A172 (cell line): ENCODE measurements at places on chromosomes 7 and 10.

GRCh38 chr7:74280985-74281384 is 8.2 kb upstream of the CLIP2 start:
- no peak for DNase-seq

DNA sequence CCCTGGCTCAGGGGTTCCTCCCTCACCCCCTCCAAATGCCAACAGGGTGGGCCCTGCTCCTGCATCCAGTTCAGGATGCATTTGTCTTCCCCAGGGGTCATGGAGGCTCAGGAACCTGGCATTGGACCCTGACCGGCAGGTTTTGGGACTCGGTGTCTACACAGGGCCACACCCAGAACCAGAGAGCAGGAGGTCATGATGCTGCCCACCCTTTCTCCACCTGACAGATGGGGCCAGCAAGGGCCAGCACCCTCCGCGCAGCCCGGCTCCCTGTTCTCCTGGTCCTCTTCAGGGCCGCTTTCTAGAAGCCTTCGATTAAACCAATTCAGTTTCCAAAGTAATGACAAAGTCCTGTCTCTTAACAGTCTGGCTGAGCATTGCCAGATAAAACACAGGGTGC is 50.2 kb downstream of the CAMK2B start:
- DNase-seq: no peak

DNA sequence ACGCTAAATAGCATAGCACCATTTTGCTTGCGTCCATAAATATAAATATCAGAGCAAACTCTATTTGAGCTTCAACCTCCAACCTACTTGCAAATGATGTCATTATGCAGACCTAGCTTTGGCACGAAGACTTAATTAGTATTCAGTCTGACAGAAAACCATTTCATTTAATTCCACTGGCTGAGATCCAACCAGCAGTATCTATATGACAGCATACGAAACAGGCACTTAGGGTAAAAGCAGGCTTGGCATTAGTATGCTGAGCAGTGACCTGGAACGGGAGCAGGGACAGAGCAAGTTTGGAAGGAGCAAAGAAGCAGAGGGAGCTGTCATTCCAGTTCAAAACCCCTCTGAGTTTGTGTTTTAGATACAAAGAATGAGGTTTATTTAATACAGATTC is 312.5 kb upstream of the CHRM2 start:
- DNase-seq: no peak

- no peak for DNase-seq
Measured at GRCh38 chr10:85044-85443, 35.9 kb upstream of the TUBB8 start.

DNA sequence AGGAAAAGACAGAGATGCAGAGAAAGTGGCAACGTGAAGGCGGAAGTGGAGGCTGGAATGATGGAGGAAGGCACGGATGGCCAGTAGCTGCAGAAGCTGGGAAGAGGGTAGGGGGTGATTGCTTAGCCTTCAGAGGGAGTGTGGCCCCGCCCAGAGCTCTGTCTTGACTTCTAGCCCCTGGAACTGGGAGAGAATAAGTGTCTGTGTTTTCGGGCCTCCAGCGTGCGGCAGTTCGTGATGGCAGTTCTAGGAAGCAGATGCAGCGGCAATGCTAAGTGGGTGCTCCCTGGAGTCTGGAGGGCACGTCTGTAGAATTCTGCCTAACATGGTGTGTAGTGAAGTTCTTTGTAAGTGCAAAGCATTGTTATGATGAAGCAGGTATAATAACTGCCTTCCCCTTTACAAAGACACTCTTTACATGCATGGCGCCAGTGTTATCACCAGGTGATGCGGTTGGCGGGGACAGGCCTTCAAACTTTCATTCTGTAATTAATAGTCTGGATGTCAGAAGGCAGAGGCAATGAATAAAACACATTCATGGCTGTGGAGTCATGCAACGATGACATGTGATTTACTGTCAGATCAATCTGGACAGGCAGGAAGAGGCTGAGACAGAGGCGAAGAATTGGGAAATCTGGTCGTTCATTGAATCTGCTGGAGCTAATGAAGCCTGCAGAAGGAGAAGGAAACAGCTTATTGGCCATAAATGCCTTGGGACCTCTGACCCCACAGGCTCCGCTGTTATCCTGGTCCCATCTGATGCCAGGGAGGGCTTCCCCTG is 228.6 kb downstream of the GLRX3 start:
- DNase-seq: no peak

DNA sequence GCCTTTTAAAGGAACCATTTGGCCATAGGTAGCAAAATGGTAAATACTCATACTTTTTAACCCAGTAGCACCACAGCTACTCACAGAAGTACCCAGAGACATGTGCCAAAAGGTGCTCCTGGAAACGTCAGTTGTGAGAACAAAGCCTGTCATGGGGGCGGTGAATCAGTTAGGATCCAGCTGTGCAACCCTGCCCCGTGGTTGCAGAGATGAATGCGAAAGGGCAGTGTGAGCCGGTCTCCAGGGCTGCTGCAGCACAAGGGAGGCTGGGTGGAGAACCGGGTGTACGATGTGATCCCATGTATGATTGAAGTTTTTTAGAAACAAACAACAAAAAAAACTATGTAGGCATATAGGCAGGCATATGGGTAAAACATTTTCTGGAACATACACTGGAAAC is 1.3 kb upstream of the LRRC18 start:
- DNase-seq: no peak
